ENCODE measurements at places on chromosomes 6 and 20.

GRCh38 chr6:45196121-45196520 lies 132.0 kb upstream of the RUNX2 start:
- DNase-seq = no peak

DNA sequence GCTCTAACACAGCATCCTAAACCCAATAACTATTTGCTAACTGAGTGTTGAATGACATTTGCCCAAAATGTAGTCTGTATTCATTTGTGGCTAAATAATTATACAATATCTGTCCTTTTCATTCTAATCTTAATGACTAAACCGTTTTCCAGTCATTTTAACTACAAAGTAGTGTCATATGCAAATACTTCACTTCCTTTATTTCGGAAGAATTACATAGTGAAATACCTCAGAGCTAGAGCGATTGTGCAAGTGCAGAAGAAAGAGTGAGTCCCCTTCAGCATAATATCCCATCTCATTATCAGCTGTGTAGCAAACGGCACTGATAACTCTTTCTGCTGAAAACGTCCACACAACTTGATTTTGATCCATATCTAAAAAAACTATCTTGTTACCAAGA lies 66.2 kb downstream of the ROS1 start:
- no peak for DNase-seq

DNA sequence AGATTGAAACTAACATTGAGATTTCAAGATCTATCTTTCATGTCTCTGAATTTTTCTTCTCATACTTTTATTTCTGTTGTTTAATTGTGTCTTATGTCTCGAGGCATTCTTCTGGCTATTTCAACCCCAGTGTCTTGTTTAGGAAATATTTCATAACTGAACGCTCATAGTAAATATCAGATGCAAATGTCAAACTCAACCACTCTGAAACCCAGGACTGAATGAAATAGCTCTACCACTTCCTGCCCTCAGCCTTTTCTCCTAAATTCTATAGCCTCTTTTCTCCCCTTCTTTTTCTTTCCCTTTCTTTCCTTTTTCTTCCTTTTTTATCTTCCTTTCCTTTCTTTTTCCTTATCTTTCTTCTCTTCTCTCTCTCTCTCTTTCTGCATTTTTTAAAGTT lies 7.7 kb downstream of the ISM1 start:
- DNase-seq = no peak

DNA sequence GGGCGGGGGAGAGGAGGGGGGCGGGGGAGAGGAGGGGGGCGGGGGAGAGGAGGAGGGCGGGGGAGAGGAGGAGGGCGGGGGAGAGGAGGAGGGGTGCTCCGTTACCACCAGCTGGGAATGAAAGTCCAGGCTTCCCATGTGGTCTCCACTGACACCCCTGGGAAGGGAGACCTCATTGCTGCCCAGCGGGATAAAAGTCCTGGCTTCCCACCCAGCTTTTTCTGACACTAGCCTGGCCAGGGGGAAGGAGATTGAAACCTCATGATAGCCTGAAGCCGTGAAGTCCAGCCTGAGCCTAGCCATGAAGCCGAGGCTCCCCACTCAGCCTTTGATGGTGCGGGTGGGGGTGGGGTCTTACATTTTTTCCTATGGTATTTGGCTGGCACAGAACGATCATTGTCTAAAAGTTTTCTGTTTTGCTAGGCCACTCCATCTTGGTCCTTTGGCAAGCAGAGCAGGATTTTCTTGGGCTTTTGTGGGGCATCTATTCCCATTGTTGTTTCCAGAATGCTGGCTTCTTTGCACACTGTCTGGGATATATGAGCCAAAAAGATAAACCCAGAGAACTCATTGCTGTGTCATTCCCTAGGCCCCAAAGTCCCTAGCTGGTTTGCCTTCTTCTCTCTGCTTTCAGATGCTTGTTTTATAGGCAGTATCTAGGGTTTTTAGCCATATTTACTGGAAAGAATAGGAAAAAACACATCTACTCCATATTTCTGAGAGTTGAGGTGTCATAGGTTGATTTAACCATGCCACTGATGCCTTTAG lies 67.9 kb upstream of the RNF24 start:
- DNase-seq = no peak

DNA sequence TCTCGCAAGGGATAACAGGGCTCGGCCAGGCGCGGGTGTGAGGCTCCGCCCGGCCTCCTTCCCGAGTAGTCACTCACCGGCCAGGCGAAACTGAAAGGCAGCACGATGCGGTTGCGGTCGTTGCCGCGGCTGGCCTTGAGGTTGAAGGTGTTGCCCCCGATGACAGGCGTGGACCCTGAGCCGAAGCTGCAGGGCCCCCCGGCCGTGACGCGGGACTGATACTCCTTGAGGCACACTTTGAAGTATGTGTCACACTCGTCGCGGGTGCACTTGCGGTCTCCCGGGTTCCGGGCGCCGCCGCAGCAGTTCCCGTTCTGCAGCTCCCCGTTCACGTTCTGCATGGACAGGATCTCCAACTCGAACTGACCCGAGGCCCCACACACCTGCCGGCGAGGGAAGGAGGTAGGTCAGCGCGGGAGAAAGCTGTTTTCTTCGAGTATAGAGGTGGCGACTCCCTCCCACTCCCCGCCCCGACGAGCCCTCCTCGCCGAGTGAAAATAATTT lies 1.1 kb downstream of the JAG1 start:
- DNase-seq = no peak

GRCh38 chr20:62799873-62800272 lies 3.6 kb downstream of the MRGBP start:
- no peak for DNase-seq

DNA sequence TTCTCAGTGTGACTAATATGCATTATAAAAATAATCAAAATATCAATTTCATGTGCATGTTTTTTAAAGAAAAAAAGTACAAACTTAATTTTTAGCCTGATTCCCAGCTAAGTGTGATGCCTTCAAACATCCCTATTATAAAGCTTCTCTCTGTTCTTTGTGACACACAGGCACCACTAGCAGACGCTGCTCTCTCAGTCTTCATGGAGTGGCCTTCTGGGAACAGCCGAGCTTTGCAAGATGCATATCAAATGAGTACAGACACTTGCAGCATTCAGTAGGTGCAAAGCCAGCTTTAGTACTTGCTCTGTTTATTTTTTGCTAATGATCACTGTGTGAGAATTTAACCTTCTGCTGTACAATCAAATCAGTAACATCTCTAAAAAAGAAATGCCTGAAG lies 340.0 kb downstream of the ADGRB3 start:
- no peak for DNase-seq

- DNase-seq = no peak
Observed at GRCh38 chr6:80174900-80175572, 68.6 kb downstream of the BCKDHB start.

- DNase-seq = no peak
Observed at GRCh38 chr6:117352466-117353081, 73.2 kb downstream of the ROS1 start.

DNA sequence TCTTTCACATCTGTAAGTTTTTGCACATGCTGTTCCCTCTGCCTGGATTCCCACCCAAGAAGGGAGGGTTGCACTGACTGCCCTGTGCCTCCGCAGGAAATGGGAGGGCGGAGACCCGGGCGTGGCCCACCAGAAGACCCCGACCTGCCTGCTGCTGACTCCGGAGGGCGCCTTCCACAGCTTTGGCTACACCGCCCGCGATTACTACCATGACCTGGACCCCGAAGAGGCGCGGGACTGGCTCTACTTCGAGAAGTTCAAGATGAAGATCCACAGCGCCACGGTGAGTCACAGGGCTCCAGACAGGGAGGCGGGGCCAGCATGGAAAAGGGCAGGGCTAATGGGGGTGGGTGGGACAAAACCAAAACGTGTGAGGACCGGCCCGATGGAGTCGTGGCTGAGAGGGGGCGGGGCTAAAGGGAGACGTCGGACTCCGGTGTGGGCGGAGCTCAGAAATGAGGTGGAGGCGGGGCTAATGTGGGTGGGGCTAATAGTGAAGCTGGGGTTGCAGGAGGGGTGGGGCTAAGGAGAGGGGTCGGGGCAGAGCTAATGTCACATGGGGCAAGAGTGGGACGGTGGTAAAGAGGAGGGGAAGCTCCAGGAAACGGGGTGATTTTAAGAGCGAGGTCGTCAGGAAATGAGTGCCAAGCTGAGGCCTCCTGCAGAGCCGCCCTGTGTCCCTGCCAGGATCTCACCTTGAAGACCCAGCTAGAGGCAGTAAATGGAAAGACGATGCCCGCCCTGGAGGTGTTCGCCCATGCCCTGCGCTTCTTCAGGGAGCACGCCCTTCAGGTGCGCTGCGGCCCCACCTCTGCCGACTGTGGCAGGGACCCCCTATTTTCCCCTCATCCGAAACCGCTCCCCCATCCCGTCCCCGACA lies 12.6 kb downstream of the HSPA12B start:
- peak; percentile 47 for DNase-seq

GRCh38 chr20:15674253-15675060 lies 898.8 kb downstream of the KIF16B start:
- DNase-seq = no peak

DNA sequence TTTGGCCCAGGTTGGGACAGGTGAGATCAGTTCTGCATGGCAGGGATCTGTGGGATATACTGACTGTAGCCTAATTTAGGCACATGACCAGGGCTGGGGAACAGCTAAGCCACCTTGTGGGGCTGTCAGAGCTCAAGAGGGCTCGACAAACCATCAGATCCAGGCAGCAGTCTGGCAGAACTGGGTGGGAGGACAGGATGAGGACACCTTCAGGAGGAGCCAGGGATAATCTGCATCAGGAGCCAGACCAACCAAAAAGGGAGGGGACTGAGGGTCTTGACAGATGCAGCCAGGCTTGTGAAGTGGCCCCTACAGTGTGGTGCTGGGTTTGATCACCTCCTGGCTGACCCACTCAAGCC lies 123.4 kb downstream of the MAFB start:
- DNase-seq = no peak

GRCh38 chr6:117989086-117989485 lies 82.0 kb downstream of the SLC35F1 start:
- no peak for DNase-seq

GRCh38 chr6:3838992-3839867 lies 9.9 kb upstream of the FAM50B start:
- DNase-seq = no peak

- DNase-seq = no peak
Observed at GRCh38 chr20:48406498-48406897, 421.3 kb downstream of the PREX1 start.

- DNase-seq = no peak
Observed at GRCh38 chr6:42907336-42907735, 8.5 kb upstream of the PTCRA start.

GRCh38 chr20:51409192-51409880 lies 133.2 kb downstream of the NFATC2 start:
- DNase-seq = no peak

GRCh38 chr20:47343007-47343472 lies 13.5 kb downstream of the ZMYND8 start:
- DNase-seq = no peak

- no peak for DNase-seq
Observed at GRCh38 chr6:29673161-29673560, 7.8 kb downstream of the ZFP57 start.

DNA sequence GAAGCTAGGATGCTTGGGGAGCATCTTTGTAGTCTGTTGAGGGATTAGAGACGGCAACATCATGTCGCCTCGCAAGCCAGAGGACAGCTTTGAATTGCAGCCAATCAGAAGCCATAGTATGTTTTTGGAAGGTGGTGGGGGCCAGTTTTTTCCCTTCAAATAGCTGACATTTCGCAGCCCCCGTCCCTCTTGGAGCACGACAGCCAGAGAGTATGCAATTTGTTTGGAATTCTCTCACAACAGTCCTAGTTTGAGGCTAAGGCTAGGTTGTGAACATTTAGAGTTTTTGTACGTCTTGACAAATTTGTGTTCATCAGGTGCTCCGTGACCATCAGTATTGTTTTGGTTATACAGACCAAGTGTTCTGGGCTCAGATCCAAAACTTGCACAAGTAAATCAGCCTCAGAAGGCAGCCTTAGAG lies 83.3 kb downstream of the PLCB1 start:
- no peak for DNase-seq

DNA sequence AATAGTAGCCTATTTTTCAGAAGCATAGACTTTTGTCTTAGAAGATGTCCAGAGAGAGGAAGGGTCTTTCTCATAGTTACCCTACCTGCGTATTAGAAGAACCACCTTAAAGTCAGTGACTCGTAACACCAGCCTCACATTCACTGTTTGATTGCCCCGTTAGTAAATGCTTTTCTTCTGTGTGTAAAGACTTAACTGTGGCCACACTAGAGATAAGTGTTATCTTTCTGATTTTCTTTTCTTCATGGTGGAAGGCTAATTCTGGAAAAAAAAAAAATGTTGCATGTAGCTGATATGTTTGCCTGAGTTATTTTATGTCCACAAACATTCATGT lies 83.9 kb downstream of the SAMD3 start:
- no peak for DNase-seq

GRCh38 chr6:150547502-150548222 lies 52.0 kb upstream of the PLEKHG1 start:
- DNase-seq = no peak

GRCh38 chr6:15086348-15087158 lies 159.3 kb upstream of the JARID2 start:
- DNase-seq = no peak

DNA sequence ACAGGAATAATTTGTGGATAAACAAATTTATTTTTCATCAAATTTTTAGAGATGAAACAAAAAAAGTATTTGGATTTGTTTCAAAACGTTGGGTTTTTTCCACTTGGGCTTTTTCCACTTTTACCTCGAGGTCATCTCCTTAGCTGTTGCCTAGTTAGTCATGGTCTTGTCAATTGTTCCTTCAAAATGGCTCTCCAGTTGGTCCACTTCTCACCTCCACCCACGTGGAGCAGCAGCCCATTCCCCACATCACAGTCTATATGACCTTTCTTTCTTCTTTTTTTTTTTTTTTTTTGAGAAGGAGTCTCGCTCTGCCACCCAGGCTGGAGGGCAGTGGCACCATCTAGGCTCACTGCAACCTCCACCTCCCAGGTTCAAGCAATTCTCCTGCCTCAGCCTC lies 6.7 kb upstream of the SLC4A11 start:
- no peak for DNase-seq

DNA sequence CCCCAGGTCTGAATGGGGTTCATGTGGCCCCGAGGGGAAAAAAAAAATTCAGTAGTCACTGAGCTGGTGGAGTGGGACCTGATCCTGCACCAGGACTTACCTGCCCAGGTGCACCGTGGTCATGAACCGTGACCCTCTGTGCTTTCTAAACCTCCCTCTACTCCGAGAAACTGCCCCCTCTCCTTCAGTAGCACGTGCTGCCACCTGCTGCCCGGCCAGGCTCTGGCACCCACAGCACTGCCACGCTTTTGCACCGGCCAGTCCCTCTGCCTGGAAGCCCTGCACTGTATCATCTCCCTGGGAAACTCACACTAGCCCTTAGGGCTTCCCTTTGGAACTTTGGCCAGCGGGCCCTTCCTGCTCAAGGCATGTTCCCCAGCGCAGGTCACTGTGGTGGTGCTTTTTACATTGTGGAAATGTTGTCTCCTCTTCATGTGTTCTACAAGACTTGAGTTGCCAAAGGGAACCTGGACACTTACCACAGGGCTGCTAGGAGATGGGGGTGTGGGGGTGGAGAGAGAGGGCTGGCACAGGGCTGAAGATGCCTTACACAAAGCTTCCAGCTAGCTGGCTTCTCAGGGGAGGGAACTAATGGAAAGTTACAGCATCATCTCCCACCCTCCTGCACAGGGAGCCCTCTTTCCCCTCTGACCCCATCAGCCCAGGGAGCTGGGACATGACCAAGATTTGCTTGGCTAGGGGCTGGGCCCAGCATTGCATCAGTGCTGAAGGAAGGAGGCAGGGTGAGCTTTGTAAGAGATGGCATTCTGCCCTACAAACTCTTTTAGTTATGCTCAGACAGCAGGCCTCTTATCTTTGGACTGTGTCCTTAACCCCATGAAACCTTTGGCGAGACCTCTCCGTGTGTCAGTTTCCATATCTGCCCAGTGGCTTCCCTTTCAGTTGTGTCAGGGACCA lies 2.5 kb upstream of the PTPRT start:
- DNase-seq = no peak

Data from activated naive CD8-positive, alpha-beta T cell treated with anti-CD3 and anti-CD28 coated beads, Interleukin-2, amount 50 U/mL, for 16 hours (primary cell).